Cerebellar nuclear complex (tissue), 1 donor: ENCODE measurements at places on chromosomes 12 and 14.

- DNase-seq, result no peak
Observed at GRCh38 chr14:70664698-70665447, 23.2 kb downstream of the TTC9 start.

- no peak for DNase-seq
Observed at GRCh38 chr12:24937553-24938244, 11.2 kb downstream of the BCAT1 start.

GRCh38 chr14:47085678-47086077 lies 434.1 kb upstream of the RPL10L start:
- no peak for DNase-seq

- no peak for DNase-seq
Observed at GRCh38 chr14:64369201-64369600, 19.0 kb upstream of the MTHFD1 start.

DNA sequence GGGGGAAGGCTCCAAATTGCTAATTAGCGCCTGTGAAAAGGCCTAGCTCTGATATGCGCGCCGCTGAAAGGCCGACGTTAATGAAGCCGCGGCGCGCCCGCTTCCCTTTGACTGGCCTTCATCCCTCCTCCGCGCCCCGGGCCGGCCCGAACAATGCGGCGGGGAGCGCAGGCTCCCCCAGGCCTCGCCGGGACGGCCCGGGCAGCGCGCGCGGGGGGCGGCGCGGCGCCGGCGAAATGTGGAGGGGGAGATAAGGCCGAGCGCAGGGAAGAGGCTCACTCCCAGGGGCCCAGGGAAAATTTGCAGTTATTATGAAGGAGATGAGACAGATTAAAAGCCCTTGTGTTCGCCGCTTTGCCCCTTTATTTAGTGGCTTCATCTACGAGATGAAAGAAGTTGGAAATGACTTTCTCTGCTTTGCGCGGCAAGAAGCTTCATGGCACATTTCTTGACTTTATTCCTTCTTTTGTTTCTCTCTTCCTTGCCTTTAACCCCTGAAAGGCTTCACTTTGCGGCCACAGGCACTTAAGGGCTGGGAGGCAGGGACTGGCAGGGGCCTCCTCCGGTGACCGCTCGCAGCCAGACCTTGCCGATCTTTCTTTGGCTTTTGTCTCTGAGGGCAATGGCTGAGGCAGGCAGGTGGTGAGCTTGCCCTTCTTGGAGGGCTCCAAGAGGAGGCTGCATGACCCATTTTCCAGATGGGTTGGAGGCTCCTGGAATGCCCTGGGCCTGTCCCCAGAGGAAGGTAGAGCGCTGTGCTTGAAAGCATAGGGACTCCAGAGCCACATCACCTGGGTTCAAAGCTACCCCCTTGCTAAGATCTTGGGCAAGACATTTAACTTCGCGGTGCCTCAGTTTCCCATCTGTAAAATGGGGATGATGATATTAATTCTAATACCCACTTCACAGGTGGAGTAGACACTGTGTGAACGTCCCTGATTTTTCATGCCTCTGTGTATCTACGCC lies 12.7 kb upstream of the GPATCH2L start:
- DNase-seq, result no peak

DNA sequence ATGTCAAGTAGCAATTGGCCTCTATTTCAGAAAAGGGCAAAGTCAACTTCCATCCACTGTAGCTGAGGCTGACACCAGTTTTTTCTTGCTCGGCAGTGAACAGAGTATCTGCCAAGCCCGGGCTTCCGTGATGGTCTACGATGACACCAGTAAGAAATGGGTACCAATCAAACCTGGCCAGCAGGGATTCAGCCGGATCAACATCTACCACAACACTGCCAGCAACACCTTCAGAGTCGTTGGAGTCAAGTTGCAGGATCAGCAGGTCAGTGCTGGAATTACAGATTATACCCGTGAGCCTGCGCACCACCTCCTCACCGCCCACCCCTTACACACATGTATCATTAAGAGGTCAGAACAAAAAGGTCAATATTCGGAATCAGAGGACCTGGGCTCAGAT lies 19.4 kb downstream of the EVL start:
- no peak for DNase-seq

DNA sequence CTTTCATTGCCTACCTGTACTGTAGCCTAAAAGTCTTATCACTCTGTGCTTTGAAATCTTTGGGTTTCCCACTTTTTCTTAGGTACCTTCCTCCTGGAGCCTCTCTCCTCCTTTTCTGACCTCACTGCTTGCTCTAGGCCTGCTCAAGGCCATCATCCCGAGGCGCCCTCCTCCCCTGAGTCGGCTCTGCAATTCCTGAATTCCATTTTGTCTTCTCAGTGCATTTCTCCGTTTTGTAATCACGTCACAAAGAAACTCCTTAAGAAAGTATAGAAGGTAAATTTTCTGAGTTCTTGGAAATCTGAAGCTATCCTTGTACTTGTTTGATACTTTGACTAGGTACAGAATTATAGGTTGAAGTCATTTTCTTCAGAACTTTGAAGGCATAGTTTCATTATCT lies 25.2 kb downstream of the ZC3H14 start:
- DNase-seq, result no peak

DNA sequence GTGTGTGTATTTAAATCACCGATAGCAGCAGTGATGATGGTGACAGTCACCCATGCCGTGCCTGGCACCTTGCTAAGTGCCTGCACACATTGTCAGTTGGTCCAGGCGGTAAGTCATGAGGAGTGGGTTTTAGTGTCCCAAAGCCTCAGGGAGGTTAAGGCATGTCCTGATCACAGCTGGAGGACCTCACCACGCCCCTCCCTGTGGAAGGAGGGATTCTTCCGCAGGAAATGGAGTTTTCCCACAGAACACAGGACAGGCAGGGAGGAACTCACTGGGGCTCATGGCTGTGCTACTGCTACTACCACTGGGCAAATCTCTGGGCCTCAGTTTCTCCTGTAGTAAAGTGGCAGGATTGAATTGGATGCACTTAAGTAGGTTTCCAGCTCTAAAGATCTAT lies 142.3 kb downstream of the CACNA1C start:
- DNase-seq, result no peak

DNA sequence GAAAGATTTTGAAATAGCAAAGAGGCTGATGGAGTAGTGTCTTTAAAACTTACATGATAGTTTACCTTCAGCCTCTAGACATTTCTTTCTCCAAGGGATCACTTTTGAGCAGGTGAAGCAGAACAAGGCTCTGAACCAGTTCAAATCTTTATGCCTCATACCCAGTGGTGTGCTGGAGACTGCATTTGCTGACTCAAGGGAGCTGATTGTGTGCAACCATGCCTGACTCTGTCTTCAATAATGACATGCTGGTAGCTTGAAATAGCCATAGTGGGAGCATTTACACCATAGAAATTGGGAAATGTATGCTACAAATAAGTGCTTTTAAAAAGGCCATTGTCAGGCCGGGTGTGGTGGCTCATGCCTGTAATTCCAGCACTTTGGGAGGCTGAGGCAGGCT lies 482.0 kb downstream of the TMTC2 start:
- no peak for DNase-seq

DNA sequence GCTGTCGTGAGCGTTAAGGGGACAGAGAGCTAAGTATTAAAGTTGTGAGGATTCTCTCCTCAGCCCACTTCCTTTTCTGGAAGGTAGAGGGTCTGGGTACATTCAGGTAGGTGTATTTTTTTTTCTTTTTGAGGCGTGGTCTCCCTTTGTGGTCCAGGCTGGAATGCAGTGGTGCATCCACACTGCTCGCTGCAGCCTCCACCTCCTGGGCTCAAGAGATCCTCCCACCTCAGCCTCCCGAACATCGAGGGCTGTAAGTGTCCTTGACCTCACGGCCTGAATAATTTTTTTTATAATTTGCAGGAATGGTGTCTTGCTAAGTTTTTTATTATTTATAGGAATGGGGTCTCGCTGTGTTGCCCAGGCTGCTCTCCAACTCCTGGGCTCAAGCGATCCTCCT lies 1.4 kb downstream of the PUS1 start:
- DNase-seq, result no peak

- DNase-seq, result no peak
Observed at GRCh38 chr12:128793701-128794100, 30.1 kb downstream of the SLC15A4 start.

GRCh38 chr12:2510045-2510444 lies 284.7 kb upstream of the FKBP4 start:
- no peak for DNase-seq

DNA sequence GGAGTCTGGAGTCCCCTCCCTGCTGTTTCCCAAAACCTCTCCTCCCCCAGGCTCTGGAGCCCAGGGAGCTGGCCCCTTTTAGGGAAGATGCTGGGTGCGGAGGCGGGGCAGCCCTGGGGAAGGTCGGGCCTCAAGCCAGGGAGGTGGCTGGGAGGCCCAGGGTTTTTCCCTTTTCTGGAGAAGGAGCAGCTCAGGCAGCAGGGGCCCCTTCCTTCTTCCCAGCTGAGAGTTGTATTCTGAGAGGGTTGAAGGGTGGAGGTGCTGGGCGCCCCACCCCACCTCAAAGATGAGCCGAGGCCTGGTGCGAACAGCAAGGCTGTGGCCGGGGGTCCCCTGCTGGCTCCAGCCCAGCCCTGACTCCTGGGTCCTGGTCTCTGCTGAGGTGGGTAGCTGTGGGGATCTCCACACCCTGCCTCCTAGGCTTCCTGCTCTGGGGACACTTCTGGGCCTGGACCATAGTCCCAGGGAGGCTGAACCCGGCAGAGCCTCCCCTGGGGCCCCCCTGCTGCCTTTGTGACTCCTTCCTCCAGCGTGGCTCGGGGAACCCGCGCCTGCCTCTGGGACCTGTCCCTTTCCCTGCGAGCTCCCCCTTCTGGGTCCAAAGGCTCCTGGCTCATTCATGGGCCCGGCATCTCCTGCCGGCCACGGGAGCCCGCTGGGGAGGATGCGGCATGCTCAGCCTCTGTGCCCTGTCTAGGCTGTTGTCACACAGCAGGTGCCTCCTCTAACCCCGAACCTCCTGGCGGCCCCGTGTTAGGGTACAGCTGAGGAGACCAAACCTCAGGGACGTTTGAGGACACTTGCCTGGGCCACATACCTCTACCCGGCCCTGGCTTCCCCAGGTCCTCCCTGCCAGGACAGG lies 4.4 kb downstream of the TRMT61A start:
- no peak for DNase-seq

- no peak for DNase-seq
Observed at GRCh38 chr12:109804820-109805761, 28.1 kb downstream of the TRPV4 start.
